ENCODE measurements at places on chromosomes 13 and 19.

DNA sequence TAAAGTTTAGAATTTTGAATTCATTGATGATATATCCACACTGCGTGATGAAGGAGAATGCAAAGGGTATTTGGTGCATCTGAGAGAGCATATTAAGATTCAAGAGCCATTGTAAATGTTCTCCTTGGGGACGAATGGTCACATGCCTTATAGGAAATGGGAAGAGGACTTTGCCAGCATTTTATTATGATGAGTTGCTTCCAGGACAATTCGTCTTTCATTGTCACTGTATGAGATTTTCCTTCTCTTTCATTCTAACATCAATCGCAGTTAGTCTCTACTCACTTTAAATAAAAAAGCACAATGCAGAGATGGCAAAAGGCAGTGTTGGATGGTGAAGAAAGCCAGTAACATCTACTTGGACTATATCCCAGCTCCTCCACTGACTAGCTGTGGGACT, 21.4 kb downstream of the WDFY2 start:
- no peak for DNase-seq

DNA sequence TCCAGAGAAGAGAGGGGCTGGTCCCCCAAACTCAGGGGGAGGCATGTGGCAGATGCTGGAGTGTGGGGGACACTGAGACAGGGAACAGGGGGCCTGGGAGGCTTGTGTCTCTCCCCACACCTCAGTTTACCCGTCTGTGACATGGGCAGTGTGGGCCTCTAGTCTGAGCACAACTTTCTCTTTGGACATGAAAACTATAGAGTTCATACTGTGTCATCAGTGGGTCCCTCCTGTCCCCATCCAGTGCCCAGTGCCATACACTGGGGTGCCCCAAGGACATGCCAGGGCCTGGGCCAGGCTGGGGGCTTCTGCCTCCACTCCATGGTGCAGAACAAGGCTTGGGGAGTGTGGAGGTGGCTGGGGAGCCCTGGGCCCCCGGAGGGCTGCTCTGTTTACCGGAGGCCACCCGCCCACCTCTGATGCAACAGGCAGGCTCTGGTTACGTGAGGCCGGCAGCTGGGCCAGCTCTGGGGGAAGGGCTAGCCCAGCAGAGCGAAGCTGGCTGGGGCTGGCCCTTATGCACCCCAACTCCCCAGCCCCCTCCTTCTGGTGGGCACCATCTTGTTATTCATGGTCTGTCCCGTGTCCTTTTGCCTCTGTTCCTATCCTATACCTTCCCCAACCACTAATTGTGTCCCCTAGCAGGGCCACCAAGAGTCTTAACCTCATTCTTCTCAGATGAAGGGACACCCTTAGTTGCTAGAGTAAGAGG, 1.9 kb upstream of the MEF2B start:
- DNase-seq = no peak

- DNase-seq = peak; percentile 81
Measured at GRCh38 chr13:93226623-93227279, at the start of gene GPC6. Gene GPC6, plus strand, starts transcription at chr13:93226807.

DNA sequence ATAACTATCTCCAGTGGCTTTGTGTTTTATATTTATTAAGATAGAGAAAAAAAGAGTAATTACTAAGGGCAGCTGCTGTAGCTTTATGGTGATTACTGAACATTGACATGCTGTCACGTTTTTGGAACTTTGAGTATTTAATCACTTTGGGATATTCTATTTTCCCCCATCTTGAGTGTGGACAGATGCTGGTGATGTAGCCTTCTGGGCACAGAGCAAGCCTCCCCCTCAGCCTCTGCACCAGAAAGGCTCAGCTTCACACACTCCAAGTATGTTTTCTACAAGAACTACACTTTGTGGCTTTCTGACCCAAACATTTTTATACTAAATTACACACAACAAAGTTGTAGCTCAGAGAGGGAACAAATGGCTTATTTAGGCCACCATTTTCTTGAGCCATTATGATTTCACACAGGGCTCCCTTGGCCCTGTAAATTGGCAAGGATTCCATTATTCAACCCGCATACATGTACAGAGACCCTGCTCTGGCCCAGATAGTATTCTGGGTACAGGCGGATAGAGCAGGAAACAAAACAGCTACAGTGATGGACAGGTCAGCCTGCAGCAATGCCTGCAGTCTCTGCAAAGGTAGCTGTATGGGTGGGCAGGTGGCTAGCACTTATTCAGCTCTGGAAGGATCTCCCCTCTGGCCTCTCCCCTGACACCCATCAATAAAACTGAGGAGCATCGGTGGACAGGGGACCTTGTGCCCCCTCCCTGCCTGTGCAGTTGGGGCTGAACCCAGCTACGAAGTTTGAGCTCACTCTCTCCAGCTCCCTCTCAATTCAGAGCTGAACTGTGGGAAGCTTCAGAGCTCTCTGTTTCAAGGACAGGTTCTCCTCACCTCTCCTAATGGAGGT, 1.3 kb downstream of the ALOX5AP start:
- DNase-seq = peak; percentile 40

DNA sequence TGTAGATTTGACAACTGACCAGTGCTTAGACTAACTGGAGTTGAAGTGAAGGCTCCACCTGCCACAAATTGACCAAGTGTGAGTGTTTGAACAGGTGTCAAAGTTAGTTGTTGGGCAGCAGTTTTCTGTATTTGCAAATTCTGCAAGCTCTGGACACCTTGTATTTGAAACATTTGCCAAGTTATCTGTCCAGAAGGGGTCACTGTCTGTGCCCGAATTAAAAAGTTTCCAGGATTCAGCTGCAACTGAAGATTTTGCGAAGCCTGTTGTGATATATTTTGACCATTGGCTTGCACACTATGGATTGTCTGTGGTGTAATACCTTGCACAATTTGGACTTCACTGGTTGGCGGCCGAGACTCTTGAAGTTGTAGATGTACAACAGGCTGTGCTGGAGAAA, 1690.7 kb downstream of the SLITRK5 start:
- no peak for DNase-seq

DNA sequence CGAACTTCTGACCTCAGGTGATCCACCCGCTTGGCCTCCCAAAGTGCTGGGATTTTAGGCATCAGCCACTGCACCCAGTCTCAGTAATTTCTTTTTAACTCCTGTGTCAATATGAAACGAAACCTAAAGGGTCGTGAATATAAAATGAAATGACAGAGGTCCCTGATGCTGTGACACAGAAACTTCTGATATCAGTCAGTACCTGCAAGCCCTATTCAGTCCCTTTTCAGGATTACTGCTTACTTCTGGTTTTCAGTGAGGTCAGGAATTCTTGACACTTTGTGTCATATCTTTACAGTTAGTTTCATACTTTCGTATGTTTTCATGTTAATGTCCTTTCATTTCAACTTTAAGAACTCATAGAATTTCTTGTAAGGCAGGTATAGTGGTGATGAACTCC, 58.7 kb downstream of the RNF17 start:
- no peak for DNase-seq

GRCh38 chr19:5993648-5994358, 15.9 kb upstream of the RANBP3 start:
- DNase-seq = no peak

DNA sequence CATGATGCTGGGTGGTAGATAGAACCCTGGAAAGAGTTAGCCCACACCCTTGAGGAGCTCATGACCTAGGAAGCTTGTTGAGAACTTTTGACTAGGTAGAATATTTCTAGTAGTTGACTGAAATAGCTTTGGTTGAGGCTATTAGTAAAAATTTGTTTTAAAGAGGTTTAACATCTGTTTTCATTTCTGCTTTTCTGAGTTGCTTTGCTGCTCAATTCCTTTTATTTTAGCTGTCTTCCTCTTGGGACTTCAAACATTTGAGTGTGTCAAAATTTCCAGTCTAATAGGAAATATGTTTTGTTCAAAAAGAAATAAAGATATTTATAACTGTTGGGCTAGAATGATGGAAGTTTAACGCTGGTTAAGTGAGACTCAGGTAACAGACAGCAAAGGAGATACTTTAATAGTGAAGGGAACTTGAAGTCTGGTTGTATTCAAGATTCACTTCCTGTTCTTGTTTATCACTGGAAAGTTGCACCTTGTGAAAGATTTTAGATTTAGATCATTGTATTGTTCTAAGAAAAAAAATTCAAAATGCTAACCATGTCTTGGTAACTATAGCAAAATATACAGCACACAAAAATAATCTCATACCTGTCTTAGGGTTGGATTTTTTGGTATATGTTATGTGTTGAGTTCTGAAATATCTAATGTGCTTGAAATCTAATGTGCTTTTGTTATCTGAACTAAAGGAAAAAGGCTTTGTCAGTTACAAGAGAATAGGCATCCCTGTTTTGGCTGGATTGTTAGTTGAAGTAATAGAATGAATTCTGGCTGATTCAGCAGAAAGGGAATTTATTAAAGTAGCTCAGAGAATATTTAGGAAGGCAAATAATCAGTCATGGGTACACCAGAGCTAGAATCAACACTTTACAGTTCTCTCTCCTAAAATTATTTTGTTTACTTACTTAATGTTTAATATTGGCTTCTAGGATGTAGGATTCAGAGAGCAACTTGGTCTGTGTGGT, 24.4 kb upstream of the GPR18 start:
- DNase-seq = no peak

GRCh38 chr19:20070691-20071090, 7.1 kb upstream of the ZNF90 start:
- no peak for DNase-seq

DNA sequence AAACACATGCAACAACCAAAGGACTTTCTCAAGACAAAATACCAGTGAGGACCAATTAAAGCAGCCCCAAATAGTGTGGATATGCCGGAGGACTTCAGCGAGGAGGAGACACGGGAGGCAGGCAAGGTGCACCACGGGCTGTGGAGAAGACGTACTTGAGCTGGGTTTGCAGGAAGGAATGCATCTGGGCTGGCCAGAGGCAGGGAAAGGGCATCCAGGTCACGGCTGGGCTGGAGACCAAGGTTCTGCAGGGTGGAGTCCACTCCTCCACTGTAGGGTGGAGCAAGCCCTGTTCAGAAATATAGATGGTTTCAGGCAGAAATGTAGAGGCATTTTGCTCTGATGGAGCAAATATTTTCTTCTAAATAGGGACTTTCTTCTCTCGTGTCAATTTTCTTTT, 36.6 kb upstream of the MEDAG start:
- no peak for DNase-seq

- no peak for DNase-seq
Measured at GRCh38 chr19:55623130-55623529, 1.2 kb downstream of the ZNF784 start.

GRCh38 chr19:51689751-51690453, 3.2 kb upstream of the SPACA6 start:
- no peak for DNase-seq

GRCh38 chr13:33258808-33259193, 26.8 kb downstream of the STARD13 start:
- no peak for DNase-seq

- DNase-seq = peak; percentile 9
Measured at GRCh38 chr13:32911506-32911905, 104.7 kb upstream of the KL start.

DNA sequence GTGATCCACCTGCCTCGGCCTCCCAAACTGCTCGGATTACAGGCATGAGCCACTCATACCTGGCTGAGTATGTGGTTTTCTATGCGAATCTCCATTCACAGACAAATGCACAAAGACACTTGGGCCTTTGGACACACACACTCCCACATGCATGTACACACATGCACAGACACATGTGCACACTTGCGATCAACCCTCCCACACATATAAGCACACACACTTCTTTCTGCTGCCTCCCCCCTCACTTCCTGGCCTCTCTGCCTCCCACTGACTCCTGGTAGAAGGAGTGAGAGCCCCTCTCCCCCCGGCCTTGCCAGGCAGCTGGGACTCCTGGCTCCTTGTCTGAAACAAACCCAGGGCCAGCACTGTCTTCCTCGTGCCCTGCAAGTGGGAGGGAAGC, 29.3 kb upstream of the PLEKHF1 start:
- DNase-seq = no peak

GRCh38 chr13:24275041-24275440, 34.3 kb upstream of the C1QTNF9 start:
- no peak for DNase-seq

GRCh38 chr13:64078025-64078424, 2662.4 kb upstream of the PCDH20 start:
- DNase-seq = no peak

DNA sequence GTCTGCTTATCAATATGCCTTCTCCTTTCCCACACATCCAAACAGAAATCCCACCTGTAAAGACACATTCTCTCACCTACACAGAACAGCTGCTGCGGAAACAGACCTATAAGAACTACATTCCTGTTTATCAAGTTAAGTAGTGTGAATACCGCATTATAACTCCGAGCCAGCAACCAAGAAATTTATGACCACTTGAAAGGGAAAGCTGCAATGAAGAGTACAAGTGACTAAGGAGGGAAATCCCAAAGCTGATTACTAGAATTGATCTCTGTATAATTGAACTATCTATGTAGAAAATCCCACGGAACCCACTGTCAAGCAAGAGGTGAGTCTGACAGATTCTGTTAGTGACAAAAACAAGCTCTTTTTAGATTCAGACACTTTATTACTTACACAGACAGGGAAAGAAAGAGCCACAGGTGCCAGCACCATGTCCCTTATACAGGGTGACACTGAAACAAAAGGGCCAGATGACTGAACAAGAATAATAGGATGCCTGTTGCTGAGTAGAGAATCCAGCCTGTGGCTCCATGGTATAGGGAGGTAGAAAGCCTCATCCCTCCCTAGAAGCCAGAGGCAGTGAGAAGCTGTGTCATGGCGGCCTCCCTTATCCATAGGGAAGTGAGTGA, 1.6 kb upstream of the IGFL4 start:
- no peak for DNase-seq

DNA sequence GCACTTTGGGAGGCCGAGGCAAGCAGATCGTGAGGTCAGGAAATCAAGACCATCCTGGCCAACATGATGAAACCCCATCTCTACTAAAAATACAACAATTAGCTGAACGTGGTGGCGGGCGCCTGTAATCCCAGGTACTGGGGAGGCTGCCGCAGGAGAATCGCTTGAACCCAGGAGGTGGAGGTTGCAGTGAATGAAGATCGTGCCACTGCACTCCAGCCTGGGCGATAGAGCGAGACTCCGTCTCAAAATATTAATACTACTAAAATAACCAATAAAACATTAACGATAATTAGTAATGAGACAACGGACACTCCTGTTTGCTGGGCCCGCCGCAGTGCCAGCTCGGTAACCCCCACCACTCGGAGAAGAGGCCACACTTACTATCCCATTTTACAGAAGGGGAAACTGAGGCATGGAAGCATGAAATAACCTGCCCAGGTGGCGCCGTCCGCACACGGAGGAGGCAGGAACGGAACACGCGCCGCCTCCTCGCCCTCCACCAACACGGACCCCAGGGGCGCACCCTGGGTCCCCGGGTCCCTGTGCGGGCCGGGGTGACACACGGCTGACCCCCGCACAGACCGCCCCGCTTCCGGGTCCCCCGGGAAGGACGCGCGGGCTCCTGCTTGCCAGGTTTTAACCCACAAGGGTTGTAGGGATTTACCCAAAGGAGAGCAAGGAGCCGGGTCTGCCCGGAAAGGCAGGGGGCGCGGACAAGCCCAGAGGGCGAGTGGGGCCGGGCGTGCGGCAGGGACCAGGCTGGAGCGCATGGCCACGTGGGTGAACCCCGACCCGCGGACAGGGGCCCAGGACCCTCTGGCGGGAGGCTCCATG, 1.6 kb downstream of the R3HDM4 start:
- no peak for DNase-seq

- DNase-seq = peak; percentile 14
Measured at GRCh38 chr19:19145684-19146608, 7.7 kb upstream of the TMEM161A start.

Measured in NCI-H524 treated with DMSO at 0.1 percent for 48 hours (cell line).